ENCODE measurements at places on chromosomes 6 and 20. TPM values are rescaled to one million over a fixed set of nuclear protein-coding genes. Genes with fewer than 3 reads are reported as not detected.

DNA sequence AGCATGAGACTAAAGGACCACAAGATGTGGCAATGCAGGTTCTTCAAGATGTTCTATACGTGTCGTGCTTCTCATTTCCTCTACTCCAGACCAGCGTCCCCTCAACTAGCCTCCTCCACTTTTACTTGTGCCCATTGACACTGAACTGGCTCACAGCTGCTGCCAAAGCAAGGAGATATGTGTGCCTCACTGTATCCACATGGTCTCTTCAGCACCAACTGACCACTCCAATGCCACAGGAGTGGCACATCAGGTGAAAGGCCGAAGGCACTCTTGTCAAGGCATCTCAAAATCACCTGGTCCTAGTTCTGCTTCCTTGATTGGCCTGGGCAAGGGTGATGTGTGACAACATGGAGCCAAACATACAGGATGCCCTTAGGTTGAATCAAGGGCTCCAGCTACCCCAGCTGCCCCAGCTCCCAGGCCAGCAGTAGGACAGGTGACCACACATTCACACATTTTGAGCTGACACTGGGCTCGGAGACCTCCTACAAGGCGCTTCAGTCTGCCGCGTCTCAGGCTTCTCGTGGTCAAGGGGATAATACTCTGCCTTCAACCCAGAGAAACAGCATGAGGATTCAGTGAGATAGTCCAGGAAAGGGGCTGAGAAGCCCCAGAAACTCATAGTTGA is 205.2 kb upstream of the CDH4 start:
- no peak overlapping the region for H3K4me3 ChIP-seq
- no peak for DNase-seq
- H3K27ac ChIP-seq = no peak overlapping the region
- H3K4me1 ChIP-seq = no peaks in the 10 kb centered on the region
- no peaks in the 10 kb centered on the region for H3K36me3 ChIP-seq
- no peaks in the 10 kb centered on the region for H3K27me3 ChIP-seq

- no peak overlapping the region for H3K27ac ChIP-seq
- no peaks in the 10 kb centered on the region for H3K27me3 ChIP-seq
- H3K36me3 ChIP-seq = no peaks in the 10 kb centered on the region
- peaks cover 18% of the 10 kb centered on the region for H3K4me1 ChIP-seq
Measured at GRCh38 chr20:43842126-43843020, 72.3 kb upstream of the TOX2 start.

DNA sequence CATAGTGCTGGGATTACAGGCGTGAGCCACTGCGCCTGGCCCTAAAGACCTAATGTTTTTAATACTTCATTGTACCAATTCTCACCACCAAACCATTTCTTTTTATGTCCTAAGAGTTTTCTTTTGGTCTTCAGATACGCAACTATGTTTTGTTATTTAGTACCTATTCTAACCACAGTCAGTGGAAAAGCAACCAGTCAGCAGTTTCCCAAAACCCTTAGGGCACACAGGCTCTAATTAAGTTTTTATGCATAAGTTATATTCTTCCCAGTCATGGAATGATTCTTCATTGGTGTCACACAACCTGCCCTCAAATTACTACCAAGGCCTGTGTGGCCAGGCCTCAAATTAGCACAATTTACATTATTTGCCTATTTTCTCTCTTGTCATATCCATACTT is 247.7 kb upstream of the KCNQ5 start:
- DNase-seq = no peak
- H3K36me3 ChIP-seq = no peaks in the 10 kb centered on the region
- no peak overlapping the region for H3K4me3 ChIP-seq
- H3K27ac ChIP-seq = no peak overlapping the region
- no peaks in the 10 kb centered on the region for H3K27me3 ChIP-seq
- H3K4me1 ChIP-seq = peaks cover 3% of the 10 kb centered on the region

DNA sequence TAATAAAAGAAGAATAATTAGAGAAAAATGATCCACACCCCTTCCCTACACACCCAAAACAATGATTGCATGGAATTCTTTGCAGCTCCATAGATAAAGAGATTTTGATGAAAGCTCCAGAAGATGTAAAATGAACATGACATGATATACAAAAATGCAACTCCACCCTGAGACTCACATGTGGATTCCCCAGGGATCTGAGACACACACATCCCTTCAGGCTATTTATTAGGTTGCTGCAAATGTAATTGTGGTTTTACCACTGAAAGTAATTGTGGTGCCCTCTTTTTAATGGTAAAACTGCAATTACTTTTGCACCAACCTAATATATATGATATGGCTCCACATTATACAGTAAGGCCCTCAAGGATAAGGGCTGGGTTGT is 40.4 kb upstream of the TBC1D7 start:
- no peak overlapping the region for H3K27ac ChIP-seq
- peaks cover 1% of the 10 kb centered on the region for H3K36me3 ChIP-seq
- peaks cover 4% of the 10 kb centered on the region for H3K4me1 ChIP-seq
- H3K4me3 ChIP-seq = no peak overlapping the region
- DNase-seq = peak; percentile 17

DNA sequence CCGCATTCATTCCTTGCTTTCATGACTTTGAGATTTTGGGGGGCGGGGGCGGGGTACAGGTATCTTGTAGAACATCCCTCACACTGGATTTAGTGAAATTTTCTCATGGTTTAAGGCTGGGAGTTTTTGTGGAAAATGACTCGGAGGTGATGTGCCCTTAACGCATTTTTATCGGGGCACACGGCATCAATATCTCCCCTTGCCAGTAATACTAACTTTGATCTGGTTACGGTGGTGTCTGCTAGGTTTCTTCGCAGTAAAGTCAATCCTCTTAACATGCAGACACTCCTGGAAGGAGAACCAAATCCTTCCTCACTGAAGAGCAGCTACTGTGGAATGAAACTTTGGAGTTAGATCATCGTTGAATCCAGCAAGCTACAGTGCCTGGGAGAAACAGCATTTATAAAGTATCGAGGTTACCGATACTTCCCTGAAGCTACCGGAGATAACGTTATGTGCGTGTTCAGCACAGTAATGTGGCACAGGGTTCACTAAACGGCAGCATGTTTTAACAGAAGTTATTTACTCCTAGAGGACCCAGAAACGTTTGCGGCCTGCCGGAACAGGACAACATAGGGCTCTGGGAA is 1.2 kb upstream of the DYNLRB1 start:
- peak overlapping the region; percentile 89 for H3K4me3 ChIP-seq
- H3K4me1 ChIP-seq = peaks cover 7% of the 10 kb centered on the region
- H3K27me3 ChIP-seq = no peaks in the 10 kb centered on the region
- peak overlapping the region; percentile 88 for H3K27ac ChIP-seq

- H3K27ac ChIP-seq = no peak overlapping the region
- peaks cover 36% of the 10 kb centered on the region for H3K36me3 ChIP-seq
- H3K27me3 ChIP-seq = no peaks in the 10 kb centered on the region
- peaks cover 29% of the 10 kb centered on the region for H3K4me1 ChIP-seq
- DNase-seq = no peak
- no peak overlapping the region for H3K4me3 ChIP-seq
Measured at GRCh38 chr20:37995856-37996605, 37.2 kb downstream of the TTI1 start.

- H3K4me1 ChIP-seq = no peaks in the 10 kb centered on the region
- H3K36me3 ChIP-seq = no peaks in the 10 kb centered on the region
- no peak for DNase-seq
- H3K27ac ChIP-seq = no peak overlapping the region
Measured at GRCh38 chr6:115668781-115669180, 391.9 kb downstream of the FRK start.

DNA sequence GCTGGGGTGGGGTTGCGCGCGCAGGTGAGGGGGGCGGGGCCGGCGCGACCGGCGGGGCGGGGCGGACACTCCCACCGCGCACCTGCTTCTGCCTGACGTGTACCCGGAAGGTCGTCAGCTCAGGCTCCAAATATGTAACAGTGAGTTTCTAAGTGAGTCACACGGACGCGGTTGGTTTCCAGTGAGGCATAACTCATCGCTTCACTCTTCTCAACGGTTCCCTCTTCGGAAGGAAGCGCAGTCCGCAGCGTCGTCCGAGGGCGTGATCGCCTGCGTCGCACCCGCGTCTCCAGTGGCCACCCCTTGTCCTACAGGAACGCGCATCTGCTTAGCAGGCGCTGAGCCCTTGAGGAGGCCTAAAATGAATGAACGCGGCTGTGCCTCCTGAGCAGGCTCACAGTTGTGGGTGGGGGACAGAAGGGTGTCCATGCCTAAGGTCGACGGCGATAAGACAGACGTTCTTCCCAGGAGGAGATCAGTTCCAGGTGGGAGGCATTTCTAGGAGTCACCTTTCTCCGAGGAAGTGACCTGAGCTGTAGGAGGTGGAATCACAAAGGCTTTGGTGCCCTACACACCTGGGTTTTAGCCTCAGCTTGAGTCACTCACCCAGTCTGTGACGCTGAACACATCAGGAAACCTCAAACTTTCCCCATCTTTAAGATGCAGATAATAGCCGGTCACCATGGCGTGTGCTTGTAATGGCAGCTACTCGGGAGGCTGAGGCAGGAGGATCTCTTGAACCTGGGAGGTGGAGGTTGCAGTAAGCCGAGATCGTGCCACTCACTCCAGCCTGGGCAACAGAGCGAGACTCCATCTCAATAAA is 50.9 kb upstream of the EZR start:
- H3K36me3 ChIP-seq = no peaks in the 10 kb centered on the region
- peak overlapping the region; percentile 63 for H3K27ac ChIP-seq
- H3K4me3 ChIP-seq = peak overlapping the region; percentile 53
- H3K4me1 ChIP-seq = no peaks in the 10 kb centered on the region
- peak; percentile 95 for DNase-seq
- H3K27me3 ChIP-seq = no peaks in the 10 kb centered on the region

DNA sequence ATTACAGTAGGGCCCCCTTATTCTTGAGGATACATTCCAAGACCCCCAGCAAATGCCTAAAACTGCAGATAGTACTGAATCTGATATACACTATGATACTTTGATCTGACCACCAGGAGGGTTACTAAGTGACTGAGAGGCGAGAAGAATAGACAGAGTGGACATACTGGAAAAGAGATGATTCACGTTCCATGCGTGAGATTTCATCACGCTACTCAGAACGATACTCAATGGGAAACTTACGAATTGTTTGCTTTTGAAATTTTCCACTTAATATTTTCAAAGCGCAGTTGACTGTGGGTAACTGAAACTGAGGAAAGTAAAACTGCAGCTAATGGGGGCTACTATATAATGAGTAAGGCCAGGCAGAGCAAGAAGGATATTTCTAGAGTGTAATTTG is 60.8 kb downstream of the STX11 start:
- H3K27me3 ChIP-seq = peaks cover 21% of the 10 kb centered on the region
- peaks cover 6% of the 10 kb centered on the region for H3K4me1 ChIP-seq
- H3K36me3 ChIP-seq = no peaks in the 10 kb centered on the region
- no peak overlapping the region for H3K27ac ChIP-seq
- H3K4me3 ChIP-seq = no peak overlapping the region

- no peak for DNase-seq
- H3K4me3 ChIP-seq = no peak overlapping the region
- no peaks in the 10 kb centered on the region for H3K36me3 ChIP-seq
- no peaks in the 10 kb centered on the region for H3K4me1 ChIP-seq
Measured at GRCh38 chr6:26030716-26031115, 56.5 kb upstream of the HFE start.

GRCh38 chr6:87494761-87495422 is 22.1 kb downstream of the SLC35A1 start:
- H3K36me3 ChIP-seq = 0 out of 2 replicates have a peak, but pooled peaks cover 4% of the 10 kb centered on the region
- H3K4me1 ChIP-seq = no peaks in the 10 kb centered on the region
- H3K27me3 ChIP-seq = no peaks in the 10 kb centered on the region
- H3K4me3 ChIP-seq = no peak overlapping the region

DNA sequence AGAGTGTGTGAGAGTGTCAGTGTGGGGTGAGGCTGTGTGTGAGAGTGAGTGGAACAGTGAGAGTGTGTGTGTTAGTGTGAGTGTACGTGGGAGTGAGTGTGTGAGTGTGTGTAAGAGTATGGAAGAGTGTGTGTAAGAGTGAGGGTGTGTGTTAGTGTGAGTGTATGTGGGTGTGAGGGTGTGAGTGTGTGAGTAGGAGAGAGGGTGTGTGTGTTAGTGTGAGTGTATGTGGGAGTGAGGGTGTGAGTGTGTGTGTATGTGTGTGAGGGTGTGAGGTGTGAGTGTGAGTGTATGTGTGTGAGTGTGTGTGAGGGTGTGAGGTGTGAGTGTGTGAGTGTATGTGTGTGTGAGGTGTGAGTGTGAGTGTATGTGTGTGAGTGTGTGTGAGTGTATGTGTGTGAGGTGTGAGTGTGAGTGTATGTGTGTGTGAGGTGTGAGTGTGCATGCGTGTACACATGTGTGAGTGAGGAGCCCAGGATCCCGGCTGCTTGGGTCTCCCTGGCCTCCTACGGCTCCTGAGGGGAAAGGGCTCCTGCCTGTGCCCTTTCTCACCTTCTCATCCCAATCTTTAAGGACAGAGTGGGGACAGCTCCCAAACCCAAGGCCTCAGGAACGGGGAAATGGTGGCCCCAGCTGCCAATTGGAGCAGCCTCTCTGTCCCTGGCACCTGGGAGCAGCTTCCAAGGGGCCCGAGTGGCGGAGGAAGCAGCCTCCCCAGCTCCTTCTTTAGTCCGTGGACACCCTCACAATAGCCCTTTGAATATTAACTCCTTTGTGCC is 100.2 kb downstream of the PSMB1 start:
- DNase-seq = no peak
- H3K27ac ChIP-seq = no peak overlapping the region
- no peaks in the 10 kb centered on the region for H3K36me3 ChIP-seq
- H3K4me3 ChIP-seq = no peak overlapping the region

- peaks cover 22% of the 10 kb centered on the region for H3K4me1 ChIP-seq
- no peak overlapping the region for H3K4me3 ChIP-seq
- no peak overlapping the region for H3K27ac ChIP-seq
- DNase-seq = no peak
Measured at GRCh38 chr20:32204205-32205109, 3.1 kb downstream of the PLAGL2 start.

GRCh38 chr20:38685853-38686473 is 38.3 kb upstream of the SLC32A1 start:
- no peaks in the 10 kb centered on the region for H3K27me3 ChIP-seq
- no peaks in the 10 kb centered on the region for H3K4me1 ChIP-seq
- no peaks in the 10 kb centered on the region for H3K36me3 ChIP-seq
- H3K27ac ChIP-seq = no peak overlapping the region

- H3K27me3 ChIP-seq = peaks cover 29% of the 10 kb centered on the region
- no peaks in the 10 kb centered on the region for H3K36me3 ChIP-seq
- H3K27ac ChIP-seq = no peak overlapping the region
- no peaks in the 10 kb centered on the region for H3K4me1 ChIP-seq
- DNase-seq = no peak
- no peak overlapping the region for H3K4me3 ChIP-seq
Measured at GRCh38 chr6:132650429-132650828, 8.6 kb downstream of the TAAR1 start.

GRCh38 chr6:169638915-169639314 is 62.9 kb downstream of the WDR27 start:
- H3K4me1 ChIP-seq = no peaks in the 10 kb centered on the region
- no peak overlapping the region for H3K4me3 ChIP-seq
- no peaks in the 10 kb centered on the region for H3K27me3 ChIP-seq

DNA sequence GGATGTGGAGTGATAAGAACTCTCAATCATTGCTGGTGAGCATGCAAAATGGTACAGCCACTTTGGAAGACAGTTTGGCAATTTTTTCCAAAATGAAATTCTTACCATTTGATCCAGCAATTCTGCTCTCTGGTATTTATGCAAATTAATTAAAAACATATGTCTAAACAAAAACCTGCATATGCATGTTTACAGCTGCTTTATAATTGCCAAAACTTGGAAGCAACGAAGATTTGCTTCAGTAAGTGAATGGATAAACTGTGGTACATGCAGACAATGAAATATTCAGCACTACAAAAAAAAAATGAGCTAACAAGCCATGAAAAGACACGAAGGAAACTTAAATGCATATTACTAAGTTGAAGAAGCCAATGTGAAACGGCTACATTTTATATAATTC is 55.5 kb upstream of the SMLR1 start:
- no peak overlapping the region for H3K27ac ChIP-seq
- H3K27me3 ChIP-seq = peaks cover 4% of the 10 kb centered on the region
- no peak overlapping the region for H3K4me3 ChIP-seq

Gene NKX2-2
- polyA plus RNA-seq = not detected

Gene BACH2
- polyA plus RNA-seq = 1.4 TPM

Gene RNF144B
- 0.44 TPM for polyA plus RNA-seq

Gene SYNDIG1
- polyA plus RNA-seq = not detected

Gene UNC5CL
- polyA plus RNA-seq = not detected

Gene HIVEP1
- polyA plus RNA-seq = 14.4 TPM
